Peyer's patch (tissue), 4 donors: ENCODE measurements at places on chromosomes 6 and 20. TPM values are rescaled to one million over a fixed set of nuclear protein-coding genes. Genes with fewer than 3 reads are reported as not detected.

- H3K4me3 ChIP-seq: no peak overlapping the region
- no peak overlapping the region for H3K27ac ChIP-seq
- no peak for DNase-seq
- H3K36me3 ChIP-seq: no peaks in the 10 kb centered on the region
- no peaks in the 10 kb centered on the region for H3K27me3 ChIP-seq
Observed at GRCh38 chr6:132515386-132515785, 2.5 kb upstream of the STX7 start.

DNA sequence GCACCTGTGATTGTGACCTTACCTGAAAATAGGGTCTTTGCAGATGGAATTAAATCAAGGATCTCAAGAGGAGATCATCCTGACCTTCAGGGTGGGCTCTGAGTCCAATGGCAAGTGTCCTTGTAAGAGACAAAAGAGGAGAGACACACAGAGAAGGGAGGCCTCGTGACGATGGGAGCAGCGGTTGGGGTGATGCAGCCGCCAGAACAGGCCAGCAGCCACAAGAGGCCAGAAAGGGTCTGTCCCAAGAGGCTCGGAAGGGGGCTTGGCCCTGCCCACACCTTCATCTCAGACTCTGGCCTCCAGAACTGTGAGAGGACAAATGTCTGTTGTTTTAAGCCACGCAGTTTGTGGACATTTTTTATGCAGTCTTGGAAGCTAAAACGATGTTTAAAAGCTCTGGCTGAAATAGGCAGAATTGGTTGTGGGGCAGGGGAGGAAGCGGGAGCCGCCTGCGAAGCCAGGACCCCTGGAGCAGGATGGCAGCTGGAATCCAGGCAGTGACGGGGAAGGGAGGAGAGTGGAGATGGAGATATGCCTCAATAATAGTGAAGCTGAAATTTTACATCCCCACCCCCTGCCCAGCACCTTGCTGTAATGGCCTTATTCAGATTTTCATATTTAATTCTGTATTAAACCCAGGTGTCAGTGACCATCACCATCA is 216.4 kb downstream of the ANKRD60 start:
- H3K4me3 ChIP-seq: no peak overlapping the region
- DNase-seq: no peak
- H3K4me1 ChIP-seq: no peaks in the 10 kb centered on the region
- H3K27me3 ChIP-seq: no peaks in the 10 kb centered on the region

GRCh38 chr20:57417051-57417689 is 26.0 kb downstream of the RBM38 start:
- H3K27ac ChIP-seq: no peak overlapping the region
- H3K36me3 ChIP-seq: no peaks in the 10 kb centered on the region

GRCh38 chr6:124819346-124819745 is 142.9 kb upstream of the RNF217 start:
- no peaks in the 10 kb centered on the region for H3K4me1 ChIP-seq
- DNase-seq: no peak
- no peaks in the 10 kb centered on the region for H3K27me3 ChIP-seq
- H3K27ac ChIP-seq: no peak overlapping the region
- no peaks in the 10 kb centered on the region for H3K36me3 ChIP-seq

The MKKS gene
- 12.4 TPM for total RNA-seq
